ENCODE measurements at places on chromosomes 5 and 9. TPM values are rescaled to one million over a fixed set of nuclear protein-coding genes. Genes with fewer than 3 reads are reported as not detected.

The SLCO6A1 gene
- total RNA-seq: not detected

The DIPK1B gene
- total RNA-seq: 1.4 TPM

The GARIN3 gene
- total RNA-seq: not detected

The RAPGEF6 gene
- total RNA-seq: 27.6 TPM

The CDH9 gene
- total RNA-seq: not detected

The MSX2 gene
- 0.50 TPM for total RNA-seq

The BAAT gene
- not detected for total RNA-seq

The SLC6A7 gene
- total RNA-seq: not detected

The CHD1 gene
- 32.8 TPM for total RNA-seq

The GTF2H2C gene
- total RNA-seq: 37.6 TPM

The PCSK5 gene
- 7.1 TPM for total RNA-seq

The TRIM36 gene
- total RNA-seq: 0.53 TPM

The ST8SIA4 gene
- 0.26 TPM for total RNA-seq
